ENCODE measurements at places on chromosomes 1 and 21.

- no peak for DNase-seq
Observed at GRCh38 chr1:160101717-160102522, 3.5 kb upstream of the IGSF8 start.

- DNase-seq, result no peak
Observed at GRCh38 chr1:63828322-63829044, 54.7 kb downstream of the ROR1 start.

GRCh38 chr21:38813143-38813542 is 7.4 kb downstream of the ETS2 start:
- DNase-seq, result no peak

DNA sequence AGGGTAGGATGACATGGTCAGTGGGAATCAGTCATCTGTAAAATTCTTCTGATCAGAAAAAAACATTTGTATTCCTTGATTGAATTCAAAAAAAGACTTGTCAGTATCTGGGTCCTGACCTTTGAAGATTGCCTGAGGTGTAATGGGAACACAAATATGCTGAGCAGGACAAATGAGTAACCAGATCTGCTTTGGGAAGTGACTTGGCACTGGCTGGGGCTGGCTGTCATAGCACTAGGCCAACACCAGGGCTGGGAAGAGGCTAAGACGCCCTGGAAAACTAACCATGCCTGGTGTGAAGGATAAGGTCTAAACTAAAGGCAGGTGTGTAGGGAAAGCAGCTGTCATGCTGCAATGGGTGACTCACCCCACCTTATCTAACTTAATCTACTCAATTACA is 452.9 kb upstream of the BEND5 start:
- no peak for DNase-seq

- no peak for DNase-seq
Observed at GRCh38 chr1:16091296-16091695, 17.8 kb upstream of the FAM131C start.

DNA sequence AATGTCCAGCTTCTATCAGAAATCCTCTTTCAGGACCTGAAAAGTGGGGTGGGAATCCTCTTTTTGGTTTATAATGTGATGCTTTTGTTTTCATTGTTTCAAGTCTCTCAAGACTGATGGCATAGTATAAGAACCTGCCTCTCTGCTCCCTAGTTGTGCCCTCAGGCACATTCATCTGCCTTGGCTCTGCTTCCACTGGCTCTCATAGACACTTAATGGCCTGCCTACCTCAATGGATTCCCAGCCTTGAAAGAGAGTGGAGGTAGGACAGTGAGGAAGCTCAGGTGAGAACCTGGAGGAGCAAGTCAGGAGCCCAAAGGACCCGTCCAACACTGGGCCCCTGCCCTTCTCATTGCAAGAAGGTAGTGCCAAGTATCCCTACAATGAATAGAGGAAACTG is 4.8 kb downstream of the TTLL7 start:
- DNase-seq, result no peak

DNA sequence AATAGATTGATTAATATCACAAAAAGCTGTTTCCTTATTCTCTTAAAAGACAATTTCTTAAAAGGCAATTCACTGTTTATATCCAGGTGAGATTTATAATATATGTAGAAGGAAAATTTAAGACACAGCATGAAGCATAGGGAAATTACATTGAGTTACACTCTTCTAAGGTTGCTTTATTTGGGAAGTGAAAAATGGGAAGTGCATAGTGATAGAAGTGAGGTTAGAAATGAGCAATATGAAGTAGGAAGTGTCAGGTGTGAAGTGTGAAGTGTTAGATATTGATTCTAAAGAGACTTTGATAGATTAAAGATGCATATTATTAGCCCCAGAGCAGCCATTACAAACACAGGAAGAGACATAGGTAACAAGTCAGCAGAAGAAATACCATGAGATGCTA is 40.3 kb downstream of the FH start:
- DNase-seq, result no peak

- no peak for DNase-seq
Observed at GRCh38 chr1:200925831-200926230, 31.1 kb downstream of the INAVA start.

- no peak for DNase-seq
Observed at GRCh38 chr1:106620521-106620954, 435.9 kb upstream of the PRMT6 start.

GRCh38 chr1:203166192-203166940 is 9.3 kb downstream of the MYBPH start:
- no peak for DNase-seq

GRCh38 chr1:39044762-39045161 is 18.6 kb downstream of the NDUFS5 start:
- no peak for DNase-seq

GRCh38 chr1:4170548-4171340 is 270.7 kb upstream of the C1orf174 start:
- no peak for DNase-seq

DNA sequence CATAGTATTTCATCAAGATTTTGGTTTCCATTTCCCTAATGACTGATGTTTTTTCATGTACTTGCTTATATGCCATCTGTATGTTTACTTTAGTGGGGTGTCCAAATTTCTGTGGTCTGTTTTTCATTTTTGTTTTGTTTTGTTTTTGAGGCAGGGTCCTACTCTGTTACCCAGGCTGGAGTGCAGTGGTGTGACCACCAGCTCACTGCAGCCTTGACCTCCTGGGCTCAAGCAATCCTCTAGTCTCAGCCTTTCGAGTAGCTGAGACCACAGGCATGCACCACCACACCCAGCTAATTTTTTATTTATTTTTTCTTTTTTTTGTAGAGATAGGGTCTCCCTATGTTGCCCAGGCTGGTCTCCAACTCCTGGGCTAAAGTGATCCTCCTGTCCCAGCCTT is 378.0 kb upstream of the VAMP3 start:
- no peak for DNase-seq

DNA sequence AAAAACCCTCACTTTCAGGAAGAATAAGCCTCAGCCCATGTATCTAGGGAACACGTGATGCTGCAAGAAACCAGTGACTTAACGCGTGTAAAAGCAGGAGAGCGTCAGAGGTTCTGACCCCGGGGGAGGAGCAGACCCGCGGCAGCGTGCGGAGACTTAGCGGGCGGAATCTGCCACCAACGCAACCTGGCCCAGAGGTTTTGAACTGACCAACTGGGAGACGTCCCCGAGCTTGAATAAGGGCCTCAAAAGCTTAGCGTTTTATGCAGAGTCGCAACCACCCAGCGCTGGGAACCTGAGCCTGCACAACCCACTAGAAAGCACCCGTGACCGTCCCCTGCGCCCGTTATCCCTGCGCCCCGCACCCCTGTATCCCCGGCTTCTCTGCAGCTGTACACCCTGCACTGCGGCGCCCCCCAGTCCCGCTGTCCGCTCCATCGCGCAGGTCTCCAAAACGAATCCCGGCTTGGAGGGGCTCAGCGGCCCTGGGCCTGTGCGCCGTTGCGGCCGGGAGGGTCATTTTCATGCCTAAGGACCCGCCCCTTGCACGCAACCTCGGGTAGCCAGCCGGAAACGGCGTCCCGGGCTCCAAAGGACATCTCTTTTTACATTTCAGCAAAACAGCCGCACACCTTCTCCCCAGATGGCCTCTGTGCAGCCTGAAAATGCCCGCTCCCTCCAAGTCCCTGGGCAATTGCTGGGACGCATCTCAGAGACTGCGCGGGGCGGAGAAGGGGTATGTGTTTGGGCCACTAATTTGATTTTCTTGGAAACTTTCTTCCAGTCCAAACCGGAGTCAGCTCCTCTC is 29.4 kb upstream of the TRIM17 start:
- DNase-seq, result no peak

GRCh38 chr1:73701826-73702225 is 496.1 kb downstream of the LRRIQ3 start:
- DNase-seq, result no peak

DNA sequence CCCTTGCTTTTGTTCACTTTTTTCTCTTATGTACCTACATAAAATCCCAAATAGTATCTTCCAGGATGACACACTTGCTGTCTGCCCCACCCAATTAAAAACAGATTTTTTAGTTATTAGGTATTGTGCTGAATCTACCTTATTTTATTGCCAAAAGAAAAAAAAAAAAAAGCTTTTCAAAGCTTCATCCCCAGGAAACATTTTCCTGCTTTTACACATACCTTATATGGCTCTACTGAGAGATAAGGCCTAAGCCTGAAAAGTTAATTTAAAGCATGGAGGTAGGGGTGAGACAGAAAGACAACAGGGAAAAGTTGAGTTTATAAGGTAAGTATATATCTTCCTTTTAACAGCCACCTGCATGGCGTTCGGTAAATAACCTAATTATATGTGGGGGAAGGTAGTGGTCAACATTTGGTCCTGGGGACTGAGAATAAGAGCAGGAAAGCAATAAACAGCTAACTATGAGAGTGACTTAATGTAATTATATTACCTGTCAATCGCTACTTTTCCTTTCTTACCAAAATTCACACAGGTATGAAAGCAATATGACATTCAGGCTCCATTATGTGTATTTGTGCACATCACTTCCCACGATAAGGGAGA is 54.6 kb upstream of the BOLA1 start:
- no peak for DNase-seq

GRCh38 chr1:50930193-50930592 is 29.9 kb downstream of the FAF1 start:
- no peak for DNase-seq

DNA sequence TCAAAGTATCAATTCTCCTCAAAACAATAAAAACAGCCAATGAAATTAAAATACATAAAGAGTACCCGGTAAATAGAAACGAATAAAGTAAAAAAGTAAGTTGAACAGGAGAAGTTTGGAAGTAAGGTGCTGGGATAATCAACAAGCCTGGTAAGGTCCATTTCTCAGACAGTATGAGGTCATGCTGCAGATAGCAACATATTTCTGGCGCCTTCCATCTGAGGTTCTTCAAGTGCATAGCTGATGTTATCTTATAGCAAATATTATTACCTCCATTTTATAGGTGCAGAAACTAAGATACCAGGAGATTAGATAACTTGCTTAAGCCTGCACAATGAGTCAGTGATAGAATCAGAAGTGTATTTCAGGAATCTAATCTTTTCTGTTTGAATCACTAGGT is 23.7 kb upstream of the CEP350 start:
- no peak for DNase-seq

- DNase-seq, result no peak
Observed at GRCh38 chr1:93180723-93181613, at the start of gene CCDC18. Gene CCDC18 (plus strand): TSS chr1:93180724. CDS start chr1:93183362, 2,638 bp downstream.

DNA sequence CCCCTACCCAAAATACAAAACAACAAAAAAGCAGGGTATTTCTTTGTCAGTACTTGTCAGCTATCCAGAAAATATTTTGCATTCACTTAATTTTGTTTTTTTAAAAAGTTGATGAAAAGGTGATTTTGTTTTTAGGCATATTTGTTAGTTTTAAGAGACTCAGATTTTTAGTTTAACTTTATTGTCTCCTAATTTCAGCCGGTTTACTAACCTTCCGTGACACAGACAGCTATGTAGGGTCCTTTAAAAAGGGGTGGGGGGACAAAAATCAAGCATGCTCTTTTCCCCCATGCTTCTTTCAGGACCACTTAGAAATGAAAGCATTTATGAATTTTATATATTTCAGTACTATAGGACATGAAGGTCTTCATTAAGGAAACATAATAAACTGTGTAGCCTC is 1.6 kb downstream of the PBX1 start:
- DNase-seq, result no peak

GRCh38 chr1:175742790-175743459 is 470 bp downstream of the TNR start:
- DNase-seq, result peak; percentile 43

- no peak for DNase-seq
Observed at GRCh38 chr1:231411036-231411531, 11.0 kb downstream of the EGLN1 start.

DNA sequence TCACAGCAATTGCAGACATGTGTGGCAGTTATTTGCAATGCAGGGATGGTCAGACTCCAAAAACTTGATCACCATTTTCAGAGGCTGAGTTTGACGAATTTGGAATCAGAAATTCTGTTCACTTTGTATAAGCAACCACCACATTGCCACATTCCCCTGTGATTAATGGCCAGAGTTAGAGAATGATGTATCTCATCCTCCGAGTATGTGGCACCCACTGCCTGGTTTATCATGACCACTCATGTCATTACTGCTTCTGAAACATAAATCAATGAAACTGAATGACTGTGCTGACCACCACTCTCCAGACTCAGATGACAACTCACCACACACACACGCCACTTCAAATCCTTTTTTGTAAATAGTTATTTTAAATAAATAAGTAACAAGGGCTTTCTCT is 66.6 kb upstream of the CACHD1 start:
- no peak for DNase-seq

GRCh38 chr1:59671066-59671952 is 143.4 kb upstream of the HOOK1 start:
- DNase-seq, result no peak

- DNase-seq, result no peak
Observed at GRCh38 chr1:167890400-167890799, 23.5 kb downstream of the ADCY10 start.

DNA sequence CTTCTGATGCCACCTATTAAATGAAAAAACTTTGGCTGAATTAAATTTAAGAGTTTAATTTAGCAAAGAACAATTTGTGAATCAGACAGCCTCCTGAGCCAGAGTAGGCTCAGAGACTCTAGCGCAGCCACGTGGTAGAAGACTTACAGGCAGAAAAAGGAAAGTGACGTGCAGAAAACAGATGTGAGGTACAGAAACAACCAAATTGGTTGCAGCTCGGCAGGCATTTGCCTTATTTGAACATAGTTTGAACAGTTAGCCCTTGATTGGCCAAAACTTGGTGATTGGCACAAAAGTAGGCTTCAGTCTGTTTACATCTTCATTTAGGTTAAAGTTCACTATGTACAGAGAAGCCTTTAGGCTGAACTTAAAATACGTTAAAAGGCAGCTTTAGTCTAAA is 22.9 kb downstream of the TCP10L start:
- no peak for DNase-seq

DNA sequence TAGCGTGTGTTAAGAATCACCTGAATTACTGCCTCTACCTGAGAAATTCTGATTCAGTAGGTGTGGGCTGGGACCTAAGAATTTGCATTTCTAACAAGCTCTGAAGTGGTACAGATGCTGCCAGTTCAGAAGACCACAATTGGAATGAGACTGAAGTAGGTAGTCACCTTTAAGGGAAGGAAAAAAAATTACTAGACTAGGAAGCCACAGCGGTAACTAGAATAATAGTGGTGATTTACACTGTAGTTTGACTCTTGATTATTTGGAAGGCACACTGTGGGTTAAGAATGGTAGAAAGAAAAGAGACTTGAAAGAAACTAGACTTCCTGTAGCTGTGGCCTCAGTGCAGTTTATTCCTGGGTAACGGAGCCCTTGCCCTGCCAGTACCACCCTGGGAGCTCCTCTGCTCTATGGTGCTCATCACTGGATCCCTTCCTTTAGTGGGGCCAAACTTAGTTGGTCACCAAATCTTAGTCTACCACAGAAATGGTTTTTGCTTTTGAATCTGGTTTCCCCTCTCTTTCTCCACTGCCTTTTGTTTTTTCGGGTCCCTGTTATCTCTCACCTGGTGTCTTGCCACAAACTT is 43.6 kb downstream of the ARID1A start:
- no peak for DNase-seq

- DNase-seq, result no peak
Observed at GRCh38 chr1:204945565-204945977, 74.9 kb downstream of the NFASC start.

- no peak for DNase-seq
Observed at GRCh38 chr1:77542813-77543420, 139.5 kb downstream of the ZZZ3 start.

- DNase-seq, result no peak
Observed at GRCh38 chr1:32549616-32550015, 10.4 kb downstream of the ZBTB8A start.
